ENCODE measurements at places on chromosomes 16 and 17. TPM values are rescaled to one million over a fixed set of nuclear protein-coding genes. Genes with fewer than 3 reads are reported as not detected.

DNA sequence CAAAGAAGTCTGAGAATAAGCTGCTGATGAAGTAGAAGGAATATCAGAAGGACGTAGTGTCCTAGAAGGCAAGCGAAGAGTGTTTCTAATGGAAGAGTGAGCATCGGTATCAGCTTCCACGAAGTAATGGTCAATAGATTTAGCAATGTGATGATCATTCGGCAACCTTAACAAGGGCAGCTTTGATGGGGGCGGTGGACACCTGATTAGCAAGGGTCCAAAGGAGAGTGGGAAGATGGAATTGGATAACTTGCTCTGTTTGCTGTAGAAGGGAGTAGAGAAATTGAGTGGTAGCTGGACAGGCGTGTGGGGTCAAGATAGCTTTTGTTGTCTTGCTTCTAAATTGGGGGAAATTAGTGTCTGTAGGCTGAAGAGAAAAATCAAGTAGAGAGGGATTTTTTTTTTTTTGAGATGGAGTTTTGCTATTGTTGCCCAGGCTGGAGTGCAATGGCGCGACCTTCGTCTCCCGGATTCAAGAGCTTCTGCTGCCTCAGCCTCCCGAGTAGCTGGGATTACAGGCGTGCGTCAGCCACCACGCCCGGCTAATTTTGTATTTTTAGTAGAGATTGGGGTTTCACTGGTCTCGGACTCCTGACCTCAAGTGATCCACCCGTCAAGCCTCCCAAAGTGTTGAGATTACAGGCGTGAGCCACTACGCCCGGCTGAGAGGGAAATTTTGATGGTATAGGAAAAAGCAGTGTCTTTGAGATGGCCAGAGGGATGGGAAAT, 13.9 kb upstream of the HES7 start:
- peak; percentile 51 for DNase-seq

DNA sequence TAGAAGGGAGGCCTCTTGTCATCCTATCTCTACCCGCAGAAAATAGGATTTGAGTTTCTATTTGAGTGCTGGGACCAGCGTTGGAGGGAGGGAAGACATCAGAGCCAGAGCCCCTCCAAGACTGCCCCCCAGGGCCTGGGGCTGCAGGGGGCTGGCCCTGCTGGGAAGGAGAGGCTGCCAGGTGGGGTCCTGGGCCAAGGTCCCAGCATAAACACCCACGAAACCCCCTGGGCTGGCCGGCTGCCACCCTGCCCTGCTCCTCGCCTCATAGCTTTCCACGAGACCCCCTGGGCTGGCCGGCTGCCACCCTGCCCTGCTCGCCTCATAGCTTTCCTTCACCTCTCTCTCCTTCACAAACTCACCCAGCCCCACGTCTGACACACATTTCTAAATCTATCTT, 10.6 kb upstream of the TEX19 start:
- no peak for DNase-seq

DNA sequence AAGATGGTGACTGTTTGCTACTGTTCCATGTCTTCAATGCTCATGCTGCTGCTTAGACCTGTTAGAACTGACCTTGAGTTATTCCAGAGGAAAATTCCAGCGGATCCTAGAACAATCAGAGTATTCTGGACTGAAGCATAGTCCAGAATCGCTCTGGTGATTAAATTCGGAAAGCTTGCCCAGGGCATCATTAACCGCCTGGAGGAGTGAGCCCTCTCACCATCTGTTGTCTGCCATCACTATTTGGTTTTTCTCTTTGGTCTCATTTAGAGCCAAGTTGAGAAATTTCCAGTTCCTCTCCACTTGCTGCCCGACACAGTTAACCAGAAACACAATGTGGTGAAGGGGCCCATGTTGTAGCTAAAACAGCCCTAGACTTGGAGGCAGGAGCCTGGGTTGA, 104.1 kb downstream of the BMERB1 start:
- no peak for DNase-seq

DNA sequence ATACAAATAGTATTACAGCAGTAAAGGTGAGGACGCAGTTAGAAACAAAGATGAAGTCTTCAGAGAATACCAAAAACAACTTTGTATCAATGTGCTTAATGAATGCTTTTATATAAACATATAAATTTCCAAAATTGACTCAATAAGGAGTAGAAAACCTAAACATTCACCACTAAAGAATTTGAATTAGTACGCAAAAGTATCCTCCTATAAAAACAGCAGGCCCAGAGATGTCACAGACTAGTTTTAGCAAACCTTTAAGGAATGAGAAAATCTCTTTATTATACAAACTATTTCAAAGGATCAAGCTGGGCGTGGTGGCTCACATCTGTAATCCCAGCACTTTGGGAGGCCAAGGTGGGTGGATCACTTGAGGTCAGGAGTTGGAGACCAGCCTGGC, 86.2 kb downstream of the OR1D5 start:
- DNase-seq, result no peak

Gene MYBBP1A
- 24.3 TPM for polyA plus RNA-seq

DNA sequence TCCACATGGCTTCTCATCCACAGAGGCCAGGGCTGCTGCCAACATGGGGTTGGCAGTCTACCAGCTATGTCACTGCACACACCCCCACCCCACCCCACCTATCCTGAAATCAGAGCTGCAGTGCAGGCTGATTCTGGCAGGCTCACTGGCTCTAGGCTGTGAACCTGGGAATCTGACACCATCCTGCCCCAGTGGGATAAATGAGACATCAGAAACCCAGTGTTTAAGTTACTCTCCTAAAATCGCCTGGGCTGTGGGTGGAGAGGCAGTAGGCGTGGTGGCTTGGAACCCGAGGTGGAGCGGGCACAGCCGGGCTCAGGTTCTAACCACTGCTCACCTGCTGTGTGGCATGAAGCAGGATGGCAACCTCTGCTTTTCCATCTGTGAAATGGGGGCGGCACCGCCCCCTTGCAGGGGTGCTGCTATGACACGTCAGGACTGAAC, 5.6 kb downstream of the SLC38A8 start:
- no peak for DNase-seq

DNA sequence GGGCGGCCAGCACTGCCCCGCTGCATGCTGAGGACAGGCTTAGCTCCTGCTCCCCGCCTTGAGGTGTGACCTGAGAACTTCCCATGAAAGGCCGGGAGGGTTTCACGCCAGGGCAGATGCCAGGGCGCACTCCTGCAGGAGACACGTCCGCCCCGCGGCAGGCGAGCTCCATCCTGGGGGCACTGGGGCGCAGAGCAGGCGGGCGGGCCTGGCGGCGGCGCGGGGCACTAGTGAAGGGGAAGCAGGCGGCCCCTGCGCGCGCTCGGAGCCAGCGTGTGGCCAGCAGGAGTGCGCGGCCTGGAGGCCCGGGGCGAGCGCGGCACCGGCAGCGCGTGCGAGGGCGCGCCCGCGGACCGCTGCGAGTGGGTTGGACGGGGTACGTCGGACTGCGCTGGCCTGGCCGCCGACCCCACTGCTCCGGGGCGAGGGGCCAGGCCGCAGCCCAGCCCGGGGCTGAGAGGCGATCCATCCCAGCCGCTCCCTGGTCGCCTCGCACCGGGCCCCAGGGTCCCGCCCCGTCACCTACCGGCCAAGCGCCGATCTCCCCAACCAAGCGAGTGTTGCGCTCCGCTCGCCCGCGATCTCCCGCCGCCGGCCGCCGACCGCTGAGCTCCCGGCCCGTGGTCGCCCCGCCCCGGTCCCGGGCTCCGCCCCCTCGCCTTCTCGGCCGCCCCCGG, at the start of gene MAP3K14:
TSS of gene MAP3K14 (minus strand) at position 587 of the 677 bp plus-strand sequence. CDS start 26,275 bp downstream, outside the sequence.
- DNase-seq, result peak; percentile 77

Gene UTS2R
- not detected for polyA plus RNA-seq

Gene PRR29
- polyA plus RNA-seq, result 0.45 TPM

DNA sequence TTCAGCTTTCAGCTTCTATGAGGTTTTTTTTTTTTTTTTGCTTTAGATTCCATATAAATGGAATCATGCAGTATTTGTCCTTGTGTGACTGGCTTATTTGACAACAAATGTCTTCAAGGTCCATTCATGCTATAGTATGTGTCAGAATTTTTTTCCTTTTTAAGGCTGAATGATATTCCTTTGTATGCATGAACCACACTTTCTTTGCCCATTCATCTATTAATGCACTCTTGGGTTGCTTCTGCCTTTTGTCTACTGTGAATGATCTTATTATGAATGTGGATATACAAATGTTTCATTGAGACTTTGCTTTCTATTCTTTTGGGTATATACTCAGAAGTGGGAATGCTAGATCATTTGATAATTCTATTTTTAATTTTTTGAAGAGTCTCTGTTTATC, 27.0 kb upstream of the LRRC75A start:
- DNase-seq, result no peak

Gene MOSMO
- polyA plus RNA-seq, result 15.5 TPM

GRCh38 chr17:1861391-1862010, 31.7 kb downstream of the RPA1 start:
- no peak for DNase-seq

- DNase-seq, result no peak
Measured at GRCh38 chr16:1283296-1283695, 26.1 kb upstream of the UBE2I start.

Gene OR2C1
- polyA plus RNA-seq, result 0.06 TPM

DNA sequence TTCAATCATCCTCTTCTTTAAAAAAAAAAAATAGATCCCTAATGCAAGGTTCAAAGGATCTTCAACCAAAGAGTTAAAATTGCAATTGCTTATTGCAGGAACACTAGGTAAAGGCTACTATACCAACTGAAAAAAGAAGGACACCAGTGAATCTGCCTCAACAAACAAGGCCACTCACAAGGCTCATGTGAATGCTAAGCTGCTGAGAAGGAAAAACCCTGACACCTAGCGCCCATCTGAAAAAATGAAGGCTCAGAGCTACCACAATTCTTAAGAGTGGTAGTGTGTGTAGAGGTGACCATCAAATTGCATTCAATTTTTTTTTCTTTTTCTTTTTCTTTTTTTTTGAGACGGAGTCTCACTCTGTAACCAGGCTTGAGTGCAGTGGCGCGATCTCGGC, 201.6 kb upstream of the C17orf78 start:
- DNase-seq, result no peak

DNA sequence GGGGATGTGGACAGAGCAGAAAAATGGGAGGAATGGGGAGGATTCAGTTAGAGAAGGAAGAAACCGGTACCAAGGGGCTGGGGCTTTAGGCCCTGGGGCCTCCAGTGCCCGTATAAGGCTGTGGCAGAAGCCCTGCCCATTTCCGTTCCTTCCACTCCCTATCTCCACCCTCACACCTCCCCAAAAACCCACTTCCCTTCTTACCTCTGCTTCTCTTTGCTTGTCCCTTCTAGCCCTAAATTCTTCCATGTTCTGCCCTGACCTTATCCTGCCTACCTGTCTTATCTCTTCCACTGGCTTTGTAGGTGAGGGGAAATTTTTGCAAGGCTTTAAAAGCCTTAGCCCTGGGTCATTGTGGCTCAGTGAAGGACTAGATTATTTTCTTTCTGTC, 4.1 kb downstream of the RNF167 start:
- DNase-seq, result no peak

GRCh38 chr16:23317266-23317661, 15.2 kb downstream of the SCNN1B start:
- no peak for DNase-seq

Gene GNAO1
- 3.8 TPM for polyA plus RNA-seq

DNA sequence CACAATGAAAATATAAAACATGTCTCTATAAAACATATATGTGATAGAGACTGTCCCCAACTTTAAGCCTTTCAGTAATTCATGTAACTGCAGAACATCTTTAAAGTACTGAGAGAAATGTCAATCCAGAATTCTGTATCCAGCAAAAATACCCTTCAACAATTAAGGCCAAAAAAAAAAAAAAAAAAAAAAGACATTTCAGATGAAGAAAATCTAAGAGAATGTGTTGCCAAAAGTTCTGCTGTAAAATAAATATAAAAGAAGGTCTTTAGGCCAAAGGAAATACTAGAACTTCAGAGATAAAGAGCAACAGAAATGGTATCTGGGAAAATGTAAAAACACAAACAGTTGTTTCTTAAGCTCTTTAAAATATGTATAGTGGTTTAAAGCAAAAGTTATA, 17.3 kb downstream of the BPTF start:
- no peak for DNase-seq

Gene NR1D1
- polyA plus RNA-seq, result 11.8 TPM

- no peak for DNase-seq
Measured at GRCh38 chr17:17675925-17676534, 5.2 kb upstream of the RAI1 start.

Gene STX1B
- 0.57 TPM for polyA plus RNA-seq

- peak; percentile 28 for DNase-seq
Measured at GRCh38 chr17:2697611-2698162, 13.9 kb downstream of the CLUH start.

Gene WFDC1
- polyA plus RNA-seq, result 8.4 TPM

Gene PLXDC1
- polyA plus RNA-seq, result 35.4 TPM

DNA sequence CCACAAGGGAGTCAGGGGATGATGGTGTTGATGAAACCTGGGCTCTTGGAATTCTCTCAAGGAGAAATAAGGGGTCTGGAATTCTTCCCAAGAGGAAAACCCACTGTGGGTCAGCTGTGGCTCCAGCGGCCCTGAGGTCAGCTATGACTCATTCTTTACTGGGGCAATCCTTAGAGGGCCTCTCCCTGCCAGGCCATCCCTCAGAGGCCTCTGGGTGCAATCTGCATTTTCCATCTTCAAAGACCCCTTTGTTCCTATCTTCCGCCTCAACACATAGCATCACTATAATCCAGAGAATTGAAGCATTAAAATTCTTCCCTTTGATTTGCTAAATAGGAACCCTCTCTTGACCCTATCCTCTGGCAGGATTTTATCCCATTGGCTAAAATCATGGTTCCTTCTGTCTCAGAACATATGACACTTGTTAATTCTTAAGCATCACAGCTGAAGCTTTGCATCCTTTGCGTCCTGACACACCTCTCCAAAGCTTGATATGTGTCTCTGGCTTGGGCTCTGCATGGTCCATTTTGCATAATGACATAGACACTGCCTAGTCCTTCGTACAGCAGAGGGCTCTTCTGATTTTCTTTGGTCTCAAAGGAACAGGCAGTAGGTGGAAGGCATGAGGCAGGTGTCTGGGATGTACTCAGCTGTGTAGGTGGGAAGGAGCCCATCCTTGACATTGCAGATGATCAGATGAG, 4.4 kb upstream of the KRT37 start:
- no peak for DNase-seq

GRCh38 chr16:81500833-81501521, 56.4 kb downstream of the CMIP start:
- no peak for DNase-seq

DNA sequence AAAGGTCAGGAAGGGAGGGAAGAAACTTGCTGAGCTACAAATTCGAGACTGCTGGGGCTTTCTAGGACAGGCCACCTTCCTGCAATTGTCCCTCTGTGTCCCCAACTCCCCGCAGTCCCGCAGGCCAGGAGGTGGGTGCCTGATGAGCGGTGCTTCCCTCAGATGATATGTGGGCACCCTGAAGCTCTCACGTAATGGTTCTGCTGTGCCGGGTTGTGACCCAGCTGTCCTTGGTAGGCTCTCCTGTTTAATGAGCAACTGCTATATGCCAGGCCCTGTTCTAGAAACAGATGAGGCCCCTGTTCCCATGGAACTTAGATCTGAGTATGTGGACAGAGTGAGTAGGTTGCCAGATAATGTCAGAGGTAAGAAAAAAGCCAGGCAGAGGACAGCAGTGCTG, 22.0 kb upstream of the MYO15B start:
- DNase-seq, result no peak

Data from ovary (tissue), 10 donors.